ENCODE measurements at places on chromosomes 4 and X.
A peak's percentile ranks its signal among the peaks of the same experiment; 100 is the strongest.

- no peak for DNase-seq
Measured at GRCh38 chr4:151652841-151653547, 107.8 kb downstream of the GATB start.

DNA sequence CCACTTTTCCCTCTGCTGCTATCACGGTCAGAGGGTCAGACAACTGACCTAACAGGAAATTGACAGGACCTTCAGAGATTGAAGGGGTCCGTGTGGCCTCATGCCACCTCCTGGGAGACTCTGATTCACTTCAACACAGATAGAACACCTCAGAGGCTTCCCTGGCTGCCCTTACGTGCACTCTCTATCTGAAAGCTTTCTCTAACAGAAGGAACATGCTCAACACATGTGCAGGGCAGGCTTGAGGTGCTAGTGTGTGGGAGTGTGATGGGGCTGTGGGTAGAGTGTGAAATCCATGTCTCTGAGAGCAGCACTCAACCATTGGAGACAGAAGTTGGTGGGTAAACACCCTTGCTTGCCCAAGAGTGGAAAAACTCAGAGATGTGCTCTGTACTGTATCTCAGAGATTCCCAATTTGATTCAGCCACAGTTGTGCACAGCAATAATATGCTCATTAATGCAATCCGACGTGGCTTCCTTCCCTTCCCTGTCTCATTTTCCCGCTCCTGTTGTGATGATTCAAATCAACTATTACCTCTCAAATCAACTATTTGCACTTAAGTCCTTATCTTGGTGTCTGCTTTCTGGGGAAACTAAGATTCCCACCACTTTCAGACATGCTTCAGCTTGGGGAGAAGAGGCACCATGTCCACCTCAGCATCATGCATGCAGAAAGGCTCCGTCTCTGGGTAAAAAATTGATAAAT is 62.0 kb upstream of the MAGEB2 start:
- no peak for DNase-seq

DNA sequence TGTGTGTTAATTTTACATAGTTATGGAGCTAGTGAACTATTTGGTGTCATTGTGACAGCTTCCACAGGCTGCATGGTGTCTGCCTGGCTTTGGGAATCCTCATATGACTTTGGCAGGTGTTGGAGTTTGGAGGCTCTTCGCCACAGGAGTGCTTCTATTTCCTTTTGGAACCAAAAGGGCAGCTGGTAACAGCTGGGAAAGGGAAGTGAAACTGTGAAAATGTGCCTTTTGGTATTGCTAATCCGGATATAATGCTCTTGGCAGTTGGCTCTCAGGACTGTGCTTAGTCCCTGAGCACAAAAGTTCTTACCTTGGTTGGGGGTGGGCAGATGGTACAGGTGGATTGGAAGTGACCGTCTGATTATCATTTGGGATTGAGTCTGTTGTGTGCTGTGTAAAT is 18.1 kb downstream of the OFD1 start:
- DNase-seq, result no peak

- no peak for DNase-seq
Measured at GRCh38 chr4:10535912-10536311, 78.7 kb upstream of the ZNF518B start.

- peak; percentile 64 for DNase-seq
Measured at GRCh38 chrX:149495573-149496071, 9.5 kb downstream of the IDS start.

- no peak for DNase-seq
Measured at GRCh38 chr4:139229534-139230039, 50.4 kb downstream of the MGARP start.

GRCh38 chr4:39715788-39716187 is 17.9 kb downstream of the UBE2K start:
- no peak for DNase-seq

DNA sequence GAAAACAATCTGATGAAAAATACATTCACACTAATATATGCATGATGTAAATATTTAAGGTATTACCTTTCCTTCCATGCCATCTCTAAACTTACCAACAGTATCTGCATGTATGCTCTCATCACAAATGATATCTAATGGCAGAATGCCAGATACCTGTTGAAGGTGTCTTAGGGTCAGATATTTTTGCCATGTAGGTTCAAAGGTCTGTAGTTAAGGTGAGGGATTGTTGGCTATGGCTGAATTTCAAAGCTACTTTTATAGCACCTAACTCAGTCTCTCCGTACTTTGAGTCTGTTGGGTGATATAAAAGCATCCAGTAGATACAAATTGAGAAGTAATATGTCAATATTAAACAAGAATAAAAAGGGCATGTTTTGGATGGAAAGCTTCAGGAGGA is 19.8 kb upstream of the ANTXR2 start:
- no peak for DNase-seq

DNA sequence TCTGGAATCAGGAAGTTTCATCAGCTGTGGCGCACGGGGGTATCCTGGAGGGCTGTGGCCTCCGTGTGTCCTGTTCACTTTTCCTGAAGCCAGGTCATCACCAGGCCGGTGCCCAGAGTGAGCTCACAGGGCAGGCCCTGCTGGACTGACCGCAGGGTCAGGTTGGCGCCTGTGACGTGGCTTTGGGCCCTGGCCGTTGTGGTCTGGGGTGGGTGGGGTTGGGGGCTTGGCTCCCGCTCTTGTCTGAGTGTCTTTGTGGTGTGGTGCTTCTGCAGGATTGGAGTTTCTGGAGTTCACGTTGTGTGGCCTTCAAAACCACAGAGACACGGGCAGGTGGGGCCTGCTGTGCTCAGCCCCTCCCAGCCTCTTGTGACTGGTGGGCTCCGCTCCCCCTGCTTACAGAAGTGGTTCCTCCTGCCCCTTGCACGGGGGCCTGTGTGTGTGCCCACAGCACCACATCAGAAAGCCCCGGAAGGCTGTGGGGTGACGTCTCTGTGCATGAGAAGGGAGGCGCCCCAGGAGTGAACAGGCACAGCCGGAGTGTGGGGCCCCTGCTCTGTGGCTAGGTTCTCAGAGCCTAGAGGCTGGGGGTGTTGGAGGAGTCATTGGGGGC is 9.5 kb downstream of the RGS12 start:
- DNase-seq, result peak; percentile 40

- DNase-seq, result no peak
Measured at GRCh38 chr4:1109898-1110506, 3.4 kb downstream of the RNF212 start.

- DNase-seq, result no peak
Measured at GRCh38 chr4:126385954-126386353, 1071.2 kb downstream of the FAT4 start.

- no peak for DNase-seq
Measured at GRCh38 chr4:17112292-17112659, 213.8 kb upstream of the LDB2 start.

DNA sequence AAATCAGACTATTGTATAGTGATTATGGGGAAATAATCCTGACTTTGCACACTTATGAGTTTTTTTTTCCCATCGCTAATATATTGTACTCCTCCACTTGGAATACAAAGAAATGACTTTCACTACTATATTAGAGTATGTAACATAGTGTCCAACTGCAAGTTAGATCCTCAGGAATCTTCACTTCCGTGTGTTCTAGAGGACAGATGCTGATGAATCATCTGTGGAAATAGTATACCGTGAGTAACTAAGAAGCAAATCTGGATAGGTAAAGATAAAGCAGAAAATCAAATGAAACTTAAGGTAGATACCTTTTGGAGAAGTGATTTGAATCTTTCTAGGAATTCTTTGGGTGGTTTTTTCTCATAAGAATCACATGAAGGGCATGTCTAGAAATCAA is 8.3 kb downstream of the IL21 start:
- DNase-seq, result no peak

DNA sequence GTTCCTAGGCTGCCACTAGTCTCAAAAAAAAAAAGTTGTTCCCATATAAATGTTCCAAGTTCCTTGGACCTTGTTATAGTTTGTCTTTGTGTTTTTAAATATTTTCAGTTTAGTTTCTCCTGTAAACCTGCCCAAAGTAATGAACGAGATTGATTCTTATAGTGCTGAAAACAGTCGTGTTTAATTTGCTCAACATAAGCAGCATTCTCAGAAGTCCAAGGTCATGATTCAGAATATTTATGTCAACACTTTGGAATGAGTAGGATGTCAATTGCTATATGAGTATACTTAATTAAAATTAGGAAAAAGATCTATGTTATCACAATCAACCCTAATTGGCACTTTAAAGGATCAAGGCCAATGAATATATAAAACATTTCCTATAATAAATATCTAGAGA is 510.9 kb downstream of the PPP4R3C start:
- DNase-seq, result no peak

DNA sequence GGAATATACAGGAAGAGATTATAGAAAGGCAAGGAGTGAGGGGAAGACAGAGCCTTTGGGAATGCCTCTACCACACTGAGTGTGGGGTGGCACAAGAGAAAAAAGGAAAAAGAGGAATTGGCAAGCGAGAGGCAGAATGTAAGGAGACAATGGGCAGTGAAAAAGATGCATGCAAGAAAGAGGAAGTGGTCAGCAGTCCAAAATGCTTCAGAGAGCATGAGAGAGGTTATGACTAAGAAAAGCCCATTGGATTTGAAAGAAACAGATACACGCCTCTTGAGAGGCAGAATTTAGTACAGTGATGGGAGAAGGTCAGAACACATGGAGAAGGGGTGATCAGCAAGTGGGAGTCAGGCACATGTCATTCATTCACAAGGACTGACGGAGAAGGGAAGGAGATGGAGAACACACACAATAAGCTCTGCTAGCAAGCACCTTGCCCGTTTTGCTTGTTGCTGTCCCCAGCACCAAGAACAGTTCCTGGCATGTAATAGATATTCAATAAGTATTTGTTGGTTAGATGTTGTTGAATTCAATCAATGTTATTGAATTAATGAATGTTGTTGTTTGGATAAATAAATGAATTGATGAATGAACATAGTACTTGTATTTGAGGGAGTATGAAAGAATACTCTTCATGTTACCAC is 6.3 kb downstream of the DCHS2 start:
- no peak for DNase-seq

GRCh38 chr4:182380771-182381181 is 137.6 kb downstream of the TENM3 start:
- no peak for DNase-seq

GRCh38 chrX:42952621-42953020 is 174.7 kb upstream of the PPP1R2C start:
- no peak for DNase-seq

DNA sequence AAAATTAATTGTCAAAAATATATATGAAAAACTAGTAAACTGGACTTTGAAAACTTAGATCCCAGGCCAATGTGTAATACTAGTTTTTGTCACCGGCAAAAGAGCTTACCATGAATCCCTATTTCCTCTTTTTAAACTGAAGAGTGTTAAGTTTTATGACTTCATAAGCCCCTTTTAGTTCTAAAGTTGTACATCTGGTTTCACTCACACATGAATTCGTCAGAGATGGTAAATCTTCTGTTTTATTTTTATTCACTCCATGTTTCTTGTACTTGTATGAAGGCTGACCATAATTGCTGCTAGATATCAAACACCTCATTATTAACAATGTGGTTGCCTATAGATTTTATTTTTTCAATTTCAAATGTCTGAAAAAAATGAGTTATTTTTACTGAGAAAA is 827.9 kb downstream of the PCDH7 start:
- no peak for DNase-seq

- no peak for DNase-seq
Measured at GRCh38 chr4:70901607-70901983, 574 bp upstream of the MOB1B start.

DNA sequence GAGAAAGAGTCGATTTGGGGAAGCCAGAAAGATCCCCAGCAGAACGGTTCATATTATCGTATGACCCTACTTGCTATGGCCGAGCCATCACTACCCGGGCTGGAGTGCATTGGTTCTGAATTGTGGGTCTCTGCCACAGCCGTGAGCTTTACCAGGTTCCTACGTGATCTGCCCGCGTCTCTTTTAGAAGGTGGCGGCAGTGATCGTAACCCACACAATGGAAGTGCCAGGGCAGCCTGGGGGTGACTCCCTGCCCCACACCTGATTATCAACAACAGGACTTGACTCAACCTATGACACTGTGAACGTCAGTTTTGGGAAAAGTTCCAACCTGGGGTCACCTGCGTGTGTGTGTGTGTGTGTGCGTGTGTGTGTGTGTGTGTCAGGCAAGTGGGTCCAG is 90.8 kb downstream of the SHOX start:
- peak; percentile 28 for DNase-seq

DNA sequence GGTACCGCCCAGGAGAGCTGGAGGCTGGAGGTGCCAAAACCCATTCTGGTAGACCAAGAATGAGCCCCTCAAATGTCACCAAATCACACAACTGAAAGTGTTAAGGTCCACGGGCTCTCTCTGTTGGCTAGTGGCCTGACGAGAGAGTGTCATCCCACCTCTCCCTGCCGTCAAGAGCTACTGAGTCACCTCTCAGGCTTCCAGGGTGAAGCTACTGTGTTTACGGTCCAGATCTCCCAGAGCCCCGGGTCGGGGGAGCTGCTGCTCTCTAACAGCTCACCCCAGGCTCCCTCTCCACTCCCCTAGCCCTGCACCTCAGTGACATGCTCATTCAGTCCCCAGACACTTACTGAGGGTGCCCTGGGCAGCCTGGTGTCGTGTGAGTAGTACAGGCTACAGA is 59.2 kb downstream of the ADGRG2 start:
- peak; percentile 56 for DNase-seq

Measured in islet precursor cell (in vitro differentiated cells).